ENCODE measurements at places on chromosomes 1 and 21.

GRCh38 chr1:243234978-243235647, 20.0 kb downstream of the CEP170 start:
- no peak for DNase-seq

DNA sequence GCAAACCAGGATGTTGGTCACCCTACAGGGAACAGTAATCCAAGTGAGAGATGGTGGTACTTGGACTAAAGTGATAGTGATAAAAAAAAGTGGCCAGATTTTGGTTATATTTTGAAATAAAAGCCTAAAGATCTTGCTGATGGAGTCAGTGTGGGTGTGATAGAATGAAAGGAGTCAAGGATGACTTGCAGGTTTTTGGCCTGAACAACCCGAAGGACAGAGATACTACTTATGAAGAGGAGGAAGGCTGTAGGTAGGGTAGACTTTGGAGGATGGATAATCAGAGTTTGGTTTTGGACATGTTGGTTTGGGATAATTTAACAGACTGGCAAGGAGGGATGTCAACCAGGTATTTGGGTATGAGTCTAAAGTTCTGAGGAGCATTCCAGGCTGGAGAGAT, 1.5 kb upstream of the TEX38 start:
- DNase-seq = no peak

DNA sequence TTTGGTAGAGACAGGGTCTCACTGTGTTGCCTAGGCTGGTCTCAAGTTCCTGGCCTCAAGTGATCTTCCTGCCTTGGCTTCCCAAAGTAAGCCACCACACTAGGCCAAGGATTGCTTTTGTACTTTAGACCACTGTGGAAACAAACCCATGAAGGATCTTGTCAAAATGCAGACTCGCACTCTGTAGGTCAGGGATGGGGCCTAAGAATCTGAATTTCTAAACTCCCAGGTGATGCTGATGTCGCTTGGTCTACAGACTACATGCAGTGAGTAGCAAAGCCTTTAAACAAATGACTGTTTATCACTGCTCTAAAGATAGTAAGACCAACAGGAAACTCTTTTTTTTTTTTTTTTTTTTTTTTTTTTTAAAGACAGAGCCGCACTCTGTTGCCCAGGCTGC, 54.1 kb upstream of the MUTYH start:
- DNase-seq = no peak

DNA sequence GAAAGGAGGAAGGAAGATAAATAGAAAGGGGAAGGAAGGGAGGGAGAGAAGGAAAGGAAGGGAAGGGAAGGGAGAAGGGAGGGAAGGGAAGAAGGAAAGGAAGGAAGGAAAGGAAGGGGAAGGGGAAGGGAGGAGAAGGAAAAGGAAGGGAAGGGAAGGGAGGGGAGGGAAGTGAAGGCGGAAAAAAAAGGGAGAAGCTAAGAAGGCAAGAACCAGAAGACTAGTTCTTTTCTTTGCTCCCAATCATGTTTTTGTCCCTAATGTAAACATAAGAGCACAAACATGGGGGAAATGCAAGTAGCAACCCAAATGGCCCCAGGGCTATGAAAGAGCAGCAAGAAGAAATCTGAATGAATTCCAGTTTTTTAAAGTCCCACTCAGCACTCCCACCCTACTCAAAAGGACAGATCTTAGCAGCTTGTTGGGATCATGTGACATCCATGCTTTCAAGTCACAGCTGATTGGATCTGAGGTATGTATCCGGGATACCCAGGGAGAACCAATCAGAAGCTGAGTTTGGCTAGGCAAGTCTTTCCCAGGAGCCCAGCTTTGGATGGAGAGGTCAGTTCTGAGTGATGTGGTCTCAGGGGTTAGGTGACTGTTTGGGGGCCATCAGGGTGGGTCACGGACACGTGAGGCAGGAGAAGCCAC, 24.2 kb upstream of the FHAD1 start:
- DNase-seq = no peak

GRCh38 chr1:247467129-247467528, 9.2 kb upstream of the OR2B11 start:
- no peak for DNase-seq

DNA sequence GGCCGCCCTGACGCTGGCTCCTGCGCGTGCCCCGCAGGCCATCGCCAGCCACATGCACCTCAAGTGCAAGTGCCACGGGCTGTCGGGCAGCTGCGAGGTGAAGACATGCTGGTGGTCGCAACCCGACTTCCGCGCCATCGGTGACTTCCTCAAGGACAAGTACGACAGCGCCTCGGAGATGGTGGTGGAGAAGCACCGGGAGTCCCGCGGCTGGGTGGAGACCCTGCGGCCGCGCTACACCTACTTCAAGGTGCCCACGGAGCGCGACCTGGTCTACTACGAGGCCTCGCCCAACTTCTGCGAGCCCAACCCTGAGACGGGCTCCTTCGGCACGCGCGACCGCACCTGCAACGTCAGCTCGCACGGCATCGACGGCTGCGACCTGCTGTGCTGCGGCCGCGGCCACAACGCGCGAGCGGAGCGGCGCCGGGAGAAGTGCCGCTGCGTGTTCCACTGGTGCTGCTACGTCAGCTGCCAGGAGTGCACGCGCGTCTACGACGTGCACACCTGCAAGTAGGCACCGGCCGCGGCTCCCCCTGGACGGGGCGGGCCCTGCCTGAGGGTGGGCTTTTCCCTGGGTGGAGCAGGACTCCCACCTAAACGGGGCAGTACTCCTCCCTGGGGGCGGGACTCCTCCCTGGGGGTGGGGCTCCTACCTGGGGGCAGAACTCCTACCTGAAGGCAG, 23.4 kb upstream of the ARF1 start:
- DNase-seq = no peak

DNA sequence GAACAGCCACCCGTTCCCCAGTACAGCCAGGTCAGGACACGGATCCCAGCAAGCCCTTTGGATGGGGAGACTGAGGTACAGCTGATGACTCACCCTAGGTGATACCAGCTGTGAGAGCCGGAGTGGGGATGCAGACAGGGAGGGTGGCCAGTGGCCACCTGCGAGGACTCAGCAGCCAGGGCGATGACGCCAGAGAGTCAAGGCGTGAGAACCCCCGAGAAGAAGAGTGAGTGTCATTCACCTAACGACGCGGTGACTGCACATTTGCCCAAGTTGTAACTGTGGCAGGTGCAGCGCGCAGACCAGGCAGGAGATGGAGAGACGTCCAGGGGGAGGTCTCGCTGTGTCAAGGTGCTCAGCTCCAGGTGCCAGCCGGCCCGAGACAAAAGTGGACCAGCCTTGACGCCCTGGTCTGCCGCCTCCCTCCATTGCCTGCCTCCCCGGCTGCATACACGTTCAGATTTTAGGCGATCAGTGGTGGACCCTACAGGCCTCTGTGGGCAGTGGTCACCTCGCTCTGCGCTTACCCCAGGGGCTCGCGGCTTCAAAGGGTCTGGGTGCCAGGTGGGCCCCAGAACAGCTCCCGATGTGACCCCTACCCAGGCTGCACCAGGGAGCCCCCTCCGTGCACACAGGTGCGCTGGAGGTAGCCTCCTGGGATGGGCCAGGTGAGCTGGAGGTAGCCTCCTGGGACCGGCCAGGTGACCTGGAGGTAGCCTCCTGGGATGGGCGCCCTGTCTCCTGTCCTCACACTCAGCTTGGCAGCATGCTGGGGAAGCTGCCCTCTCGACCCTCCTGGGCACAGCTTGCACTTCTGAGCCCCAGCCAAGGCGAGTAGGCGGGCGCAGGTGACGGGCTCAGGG, 11.9 kb downstream of the LRRC3 start:
- no peak for DNase-seq

DNA sequence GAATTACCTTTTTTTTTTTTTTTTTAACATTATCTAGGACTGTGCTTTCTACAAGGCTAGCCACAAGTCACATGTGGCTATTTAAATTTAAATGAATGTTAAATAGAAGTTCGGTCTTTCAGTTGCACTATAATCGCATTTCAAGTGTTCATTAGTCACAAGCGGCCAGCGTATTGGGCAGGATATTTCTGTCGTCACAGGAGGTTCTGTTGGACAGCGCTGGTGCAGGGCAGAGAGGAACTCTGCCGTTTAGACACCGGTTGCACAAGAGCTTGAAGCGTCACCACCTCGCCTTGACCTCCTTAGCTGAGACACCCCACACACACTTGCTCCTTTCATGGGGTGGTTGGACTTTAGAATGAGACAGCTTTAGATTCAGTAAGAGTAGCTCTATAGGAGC, 64.1 kb downstream of the BACE2 start:
- no peak for DNase-seq

GRCh38 chr21:46157396-46157986, 2.1 kb upstream of the FTCD start:
- no peak for DNase-seq

DNA sequence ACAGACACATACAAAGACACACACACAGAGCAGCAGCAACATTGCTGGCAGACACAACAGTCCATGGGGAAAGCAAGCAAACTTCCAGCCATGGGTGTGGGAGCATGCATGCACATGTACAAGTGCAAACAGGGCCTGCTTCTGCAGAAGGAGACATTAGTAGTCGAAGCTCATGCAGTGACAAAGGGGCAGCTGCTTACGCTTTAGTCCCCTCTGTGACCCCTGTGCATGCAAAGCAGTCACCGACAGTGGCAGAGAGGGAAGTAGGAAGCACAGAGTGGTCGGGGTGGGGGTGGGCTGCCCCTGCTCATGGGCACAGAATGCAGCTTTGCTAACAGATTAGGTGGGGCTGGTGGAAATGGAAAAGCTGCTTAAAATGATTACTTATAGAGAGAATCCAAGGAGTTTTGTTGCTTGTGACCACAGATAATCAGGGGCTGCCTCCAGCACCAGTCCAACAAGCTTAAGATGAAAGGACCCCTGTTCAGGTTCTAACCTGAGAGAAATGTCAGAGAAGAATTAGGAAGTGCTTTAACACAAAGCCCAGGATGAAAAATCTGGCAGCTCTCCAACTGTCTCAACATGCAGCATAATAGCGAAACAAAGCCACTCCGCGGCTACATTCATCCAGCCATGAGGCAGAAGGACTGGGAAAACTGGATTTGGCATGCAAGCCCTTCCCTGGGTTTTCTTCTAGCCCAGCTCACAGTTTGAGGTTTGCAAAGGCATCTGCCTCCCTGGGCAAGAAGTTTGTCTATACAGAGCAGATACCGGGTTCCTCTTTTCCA, 378.9 kb downstream of the KCNH1 start:
- no peak for DNase-seq

- no peak for DNase-seq
Measured at GRCh38 chr21:29465546-29465945, 166.8 kb downstream of the BACH1 start.

- DNase-seq = no peak
Measured at GRCh38 chr1:19435851-19436455, 49.4 kb downstream of the CAPZB start.

DNA sequence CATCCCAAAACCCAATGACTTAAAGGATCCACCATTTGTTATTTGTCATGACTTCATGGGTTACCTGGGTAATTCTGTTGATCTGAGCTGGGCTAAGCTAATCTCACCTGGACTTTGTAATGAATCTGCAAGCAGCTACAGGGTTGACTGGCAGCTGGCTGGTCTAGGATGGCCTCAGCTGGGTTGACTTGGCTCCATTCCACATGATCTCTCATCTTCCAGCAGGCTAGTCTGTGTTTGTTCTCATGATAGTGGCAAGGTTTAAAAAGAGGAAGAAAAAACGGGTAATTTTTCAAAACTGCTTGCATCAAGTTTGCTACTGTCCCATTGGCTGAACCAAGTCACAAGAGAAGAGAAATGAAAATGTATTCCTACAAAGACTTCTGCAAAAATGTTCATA, 24.8 kb upstream of the ZMYM4 start:
- DNase-seq = no peak

DNA sequence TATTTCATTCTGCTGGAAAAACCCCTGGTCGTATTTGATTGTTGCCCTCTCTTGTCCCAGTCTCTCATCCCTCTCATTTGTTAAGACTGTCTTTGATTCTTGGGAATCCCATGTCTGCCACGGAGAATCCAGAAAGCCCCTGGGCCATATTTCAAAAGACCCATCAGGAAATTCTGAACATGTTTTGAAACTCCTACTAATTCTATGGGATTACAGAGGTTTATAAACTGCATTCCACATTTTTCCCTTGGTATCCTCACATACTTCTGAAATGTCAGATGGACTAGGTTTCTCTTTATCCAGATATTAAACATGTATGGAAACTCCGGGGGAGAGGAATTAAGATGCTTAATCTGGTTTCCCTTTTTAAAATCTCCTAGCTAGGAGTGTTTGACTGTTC, 80.0 kb downstream of the HUNK start:
- DNase-seq = no peak

- no peak for DNase-seq
Measured at GRCh38 chr1:201888282-201889089, at the start of gene SHISA4. Gene SHISA4, plus strand, starts transcription at chr1:201888898. Its CDS starts 97 bp downstream, at chr1:201888995.

- no peak for DNase-seq
Measured at GRCh38 chr1:94463765-94464330, 45.7 kb downstream of the ABCD3 start.

DNA sequence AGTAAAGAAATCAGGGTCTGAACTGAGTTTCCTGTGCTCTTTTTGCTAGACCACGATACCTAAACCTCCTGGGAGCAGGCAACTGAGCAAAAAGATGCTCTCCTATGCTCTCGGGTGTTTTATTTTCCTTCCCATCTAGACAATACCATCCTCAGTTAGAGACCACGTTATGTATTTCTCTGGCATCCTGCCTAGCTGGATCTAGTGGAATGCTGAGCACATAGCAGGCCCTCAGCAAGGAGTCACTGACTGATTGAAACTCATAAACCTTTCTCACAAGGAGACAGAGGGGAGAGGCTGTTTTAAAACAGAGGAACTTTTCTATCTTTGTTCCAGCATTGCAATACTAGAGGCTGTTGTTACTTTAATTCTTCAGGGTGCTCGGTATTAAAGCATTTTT, 168.0 kb downstream of the CYYR1 start:
- DNase-seq = no peak

GRCh38 chr1:162349635-162350330, 26.9 kb downstream of the SPATA46 start:
- DNase-seq = no peak

DNA sequence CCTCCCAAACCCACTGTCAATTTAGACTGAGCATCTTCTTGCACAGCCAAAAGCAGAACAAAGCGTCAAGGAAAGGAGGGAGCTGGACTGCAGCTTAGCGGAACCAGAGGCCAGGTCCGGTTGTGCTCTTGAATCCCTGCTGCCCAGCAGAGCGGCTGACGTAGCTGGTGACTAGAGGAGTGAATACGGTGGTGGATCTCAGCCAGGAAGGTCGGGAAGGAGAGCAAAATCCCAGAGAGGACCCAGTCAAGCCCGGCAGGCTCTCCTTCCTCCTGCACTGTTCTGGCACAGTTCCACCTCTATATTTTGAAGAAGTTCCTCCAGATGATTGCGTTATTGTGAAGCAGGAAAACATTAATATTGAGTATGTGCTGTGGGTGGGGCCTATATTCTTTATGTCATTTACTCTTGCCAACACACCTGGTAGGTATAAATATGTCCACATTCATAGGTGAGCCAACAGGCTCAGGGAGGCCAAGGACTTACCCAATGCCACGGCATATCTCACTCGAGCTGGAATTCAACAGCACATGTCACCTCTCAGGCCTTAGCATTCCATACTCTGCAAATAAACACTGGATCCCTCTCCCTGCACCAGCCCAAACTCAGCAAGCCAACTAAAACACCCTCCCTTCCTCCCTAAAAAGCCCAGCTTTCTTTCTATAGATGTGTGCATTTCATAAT, 23.6 kb upstream of the ABCB10 start:
- no peak for DNase-seq
